Upper lobe of right lung (tissue), 1 donor: ENCODE measurements at places on chromosomes 5 and 9. TPM values are rescaled to one million over a fixed set of nuclear protein-coding genes. Genes with fewer than 3 reads are reported as not detected.

DNA sequence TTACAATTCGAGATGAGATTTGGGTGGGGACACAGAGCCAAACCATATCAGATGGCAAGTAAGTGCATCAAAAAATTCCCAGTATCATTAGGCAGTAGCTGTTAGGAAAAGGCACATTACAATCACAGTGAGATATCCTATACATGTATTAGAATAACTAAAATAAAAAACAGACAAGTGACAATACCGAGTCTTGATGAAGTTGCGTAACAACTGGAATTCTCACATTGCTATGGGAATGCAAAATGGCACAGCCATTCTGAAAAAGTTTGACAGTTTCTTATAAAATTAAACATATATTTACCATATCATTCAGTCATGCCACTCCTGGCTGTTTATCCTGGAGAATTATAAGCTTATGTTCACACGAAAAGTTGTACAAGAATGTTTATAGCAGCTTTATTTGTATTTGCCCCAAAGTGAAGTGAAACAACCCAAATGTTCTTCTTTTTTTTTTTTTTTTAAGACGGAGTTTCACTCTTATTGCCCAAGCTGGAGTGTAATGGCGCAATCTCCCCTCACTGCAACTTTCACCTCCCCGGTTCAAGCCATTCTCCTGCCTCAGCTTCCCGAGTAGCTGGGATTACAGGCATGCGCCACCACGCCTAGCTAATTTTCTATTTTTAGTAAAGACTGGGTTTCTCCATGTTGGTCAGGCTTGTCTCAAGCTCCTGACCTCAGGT, 93.1 kb upstream of the TLE1 start:
- no peak overlapping the region for H3K4me3 ChIP-seq
- no peak overlapping the region for H3K27ac ChIP-seq
- no peaks in the 10 kb centered on the region for H3K27me3 ChIP-seq
- no peaks in the 10 kb centered on the region for H3K4me1 ChIP-seq

- H3K27ac ChIP-seq: no peak overlapping the region
- H3K4me3 ChIP-seq: no peak overlapping the region
- no peaks in the 10 kb centered on the region for H3K27me3 ChIP-seq
- no peaks in the 10 kb centered on the region for H3K36me3 ChIP-seq
Measured at GRCh38 chr5:171820561-171820960, 34.9 kb downstream of the SMIM23 start.

- peaks cover 6% of the 10 kb centered on the region for H3K27me3 ChIP-seq
- peak; percentile 61 for DNase-seq
- no peaks in the 10 kb centered on the region for H3K36me3 ChIP-seq
- H3K4me3 ChIP-seq: no peak overlapping the region
- peak overlapping the region; percentile 13 for H3K27ac ChIP-seq
Measured at GRCh38 chr5:179268399-179268952, 76.8 kb downstream of the ADAMTS2 start.

Gene ENTREP1
- 34.9 TPM for total RNA-seq

DNA sequence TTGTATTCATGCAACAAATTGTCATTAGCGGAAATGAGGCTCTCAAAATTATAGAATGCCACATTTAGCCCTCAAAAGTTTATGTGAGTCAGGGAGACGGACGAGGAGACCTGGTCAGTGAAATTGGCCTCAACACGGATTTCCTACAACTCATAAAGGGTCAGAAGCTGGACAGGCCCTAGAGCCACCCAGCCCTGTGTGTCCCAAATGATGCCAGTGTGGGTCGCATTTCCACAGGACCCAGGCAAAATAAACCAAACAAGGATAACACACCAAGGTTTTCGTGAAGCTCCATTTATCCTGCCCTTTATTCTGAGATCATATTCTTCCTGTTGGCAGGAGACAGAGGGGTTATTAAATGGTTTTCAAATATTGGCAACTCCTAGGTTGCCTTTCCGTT, 72.0 kb upstream of the COL5A1 start:
- no peak overlapping the region for H3K4me3 ChIP-seq
- H3K27ac ChIP-seq: no peak overlapping the region
- H3K27me3 ChIP-seq: no peaks in the 10 kb centered on the region
- H3K4me1 ChIP-seq: no peaks in the 10 kb centered on the region
- no peaks in the 10 kb centered on the region for H3K36me3 ChIP-seq

GRCh38 chr5:180141068-180141660, 67.8 kb downstream of the RASGEF1C start:
- no peaks in the 10 kb centered on the region for H3K4me1 ChIP-seq
- no peak overlapping the region for H3K27ac ChIP-seq
- DNase-seq: no peak
- H3K4me3 ChIP-seq: no peak overlapping the region
- no peaks in the 10 kb centered on the region for H3K36me3 ChIP-seq

GRCh38 chr5:56148453-56148971, 84.6 kb downstream of the ANKRD55 start:
- H3K36me3 ChIP-seq: no peaks in the 10 kb centered on the region
- DNase-seq: no peak
- H3K27me3 ChIP-seq: no peaks in the 10 kb centered on the region
- H3K4me1 ChIP-seq: no peaks in the 10 kb centered on the region

GRCh38 chr9:95297316-95297715, 20.2 kb downstream of the FANCC start:
- no peak overlapping the region for H3K4me3 ChIP-seq
- no peak overlapping the region for H3K27ac ChIP-seq
- H3K27me3 ChIP-seq: no peaks in the 10 kb centered on the region
- no peaks in the 10 kb centered on the region for H3K36me3 ChIP-seq
- peaks cover 8% of the 10 kb centered on the region for H3K4me1 ChIP-seq

DNA sequence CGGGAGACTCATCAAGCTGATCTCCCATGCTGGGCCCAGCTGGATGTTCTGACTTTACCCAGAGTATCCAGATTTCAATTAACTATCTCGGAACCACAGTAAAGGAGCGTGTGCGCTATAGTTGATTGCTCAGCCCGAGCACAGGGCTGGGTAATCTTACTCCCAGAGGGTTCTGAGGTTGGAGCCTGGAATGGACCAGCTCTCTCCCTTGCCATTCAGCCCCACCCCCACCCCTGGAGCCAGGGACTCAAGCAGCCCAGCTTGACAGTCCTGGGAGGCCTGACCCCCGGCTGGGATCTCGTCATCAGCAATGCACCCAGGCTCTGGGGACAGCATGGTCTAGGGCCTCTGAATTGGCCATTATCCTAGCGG, 23.7 kb upstream of the PTGES start:
- H3K4me3 ChIP-seq: no peak overlapping the region
- no peaks in the 10 kb centered on the region for H3K27me3 ChIP-seq

Gene NACC2
- total RNA-seq: 33.5 TPM

GRCh38 chr9:117720066-117720465, 15.9 kb downstream of the TLR4 start:
- no peak overlapping the region for H3K4me3 ChIP-seq
- no peak for DNase-seq
- no peak overlapping the region for H3K27ac ChIP-seq
- no peaks in the 10 kb centered on the region for H3K36me3 ChIP-seq
- H3K4me1 ChIP-seq: peaks cover 27% of the 10 kb centered on the region

Gene NSA2
- total RNA-seq: 50.8 TPM

DNA sequence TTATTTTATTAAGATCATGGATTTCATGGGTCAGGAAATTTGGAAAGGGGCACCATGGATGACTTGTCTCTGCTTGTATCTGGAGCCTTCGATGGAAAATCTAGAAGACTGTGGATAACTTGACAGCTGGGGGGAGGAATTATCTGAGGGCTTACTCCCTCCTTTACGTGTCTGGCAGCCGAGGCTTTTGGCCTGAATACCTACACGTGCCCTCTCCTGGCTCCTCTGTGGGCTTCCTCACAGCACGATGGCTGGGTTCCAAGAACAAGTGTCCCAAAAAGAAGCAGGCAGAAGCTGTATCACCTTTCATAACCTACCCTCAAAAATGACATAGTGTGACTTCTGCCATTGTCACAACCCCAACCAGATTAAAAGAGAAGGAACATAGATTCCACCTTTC, 228.9 kb downstream of the GRIA1 start:
- no peak overlapping the region for H3K4me3 ChIP-seq
- no peaks in the 10 kb centered on the region for H3K4me1 ChIP-seq
- H3K27ac ChIP-seq: no peak overlapping the region
- no peaks in the 10 kb centered on the region for H3K27me3 ChIP-seq
- no peak for DNase-seq

- no peak for DNase-seq
- no peaks in the 10 kb centered on the region for H3K36me3 ChIP-seq
- no peak overlapping the region for H3K27ac ChIP-seq
Measured at GRCh38 chr5:142847898-142848790, 78.0 kb downstream of the ARHGAP26 start.

- no peak overlapping the region for H3K4me3 ChIP-seq
- H3K27ac ChIP-seq: no peak overlapping the region
- no peaks in the 10 kb centered on the region for H3K27me3 ChIP-seq
Measured at GRCh38 chr5:33994845-33995244, 10.4 kb upstream of the SLC45A2 start.

GRCh38 chr9:105299190-105299854, 54.9 kb downstream of the SLC44A1 start:
- H3K4me3 ChIP-seq: no peak overlapping the region
- H3K27me3 ChIP-seq: no peaks in the 10 kb centered on the region
- H3K36me3 ChIP-seq: peaks cover 15% of the 10 kb centered on the region
- no peak for DNase-seq
- H3K4me1 ChIP-seq: peaks cover 15% of the 10 kb centered on the region

GRCh38 chr9:22158271-22158670, 149.2 kb upstream of the CDKN2B start:
- H3K4me3 ChIP-seq: no peak overlapping the region
- H3K27ac ChIP-seq: peak overlapping the region; percentile 18
- no peaks in the 10 kb centered on the region for H3K27me3 ChIP-seq
- DNase-seq: no peak
- peaks cover 23% of the 10 kb centered on the region for H3K4me1 ChIP-seq

DNA sequence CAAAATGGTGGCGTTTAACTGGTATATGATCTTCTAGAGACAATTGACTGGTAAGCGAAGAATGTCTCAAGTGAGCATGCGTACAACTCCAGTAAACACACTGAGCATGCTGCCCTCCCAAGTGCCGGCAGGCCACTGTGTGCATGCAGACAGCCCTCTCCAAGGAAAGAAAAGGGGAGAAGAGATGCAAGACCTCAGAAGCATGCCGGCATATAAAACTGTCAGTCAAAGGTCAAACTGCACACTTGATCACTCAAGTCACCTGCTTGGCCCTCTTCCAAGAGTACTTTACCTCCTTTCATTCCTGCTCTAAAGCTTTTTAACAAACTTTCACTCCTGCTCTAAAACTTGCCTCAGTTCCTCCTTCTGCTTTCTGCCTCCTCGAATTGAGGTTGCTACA, 910.2 kb downstream of the TAF11L14 start:
- no peak overlapping the region for H3K4me3 ChIP-seq
- no peaks in the 10 kb centered on the region for H3K36me3 ChIP-seq
- DNase-seq: no peak
- H3K27me3 ChIP-seq: no peaks in the 10 kb centered on the region
- H3K4me1 ChIP-seq: no peaks in the 10 kb centered on the region
- H3K27ac ChIP-seq: no peak overlapping the region

- DNase-seq: no peak
- H3K27me3 ChIP-seq: no peaks in the 10 kb centered on the region
- peaks cover 21% of the 10 kb centered on the region for H3K4me1 ChIP-seq
- peak overlapping the region; percentile 85 for H3K4me3 ChIP-seq
Measured at GRCh38 chr9:33263131-33264002, 1.1 kb downstream of the BAG1 start.

- H3K36me3 ChIP-seq: no peaks in the 10 kb centered on the region
- H3K27ac ChIP-seq: no peak overlapping the region
- H3K4me1 ChIP-seq: no peaks in the 10 kb centered on the region
- H3K27me3 ChIP-seq: no peaks in the 10 kb centered on the region
- H3K4me3 ChIP-seq: no peak overlapping the region
Measured at GRCh38 chr5:63164339-63164738, 585.7 kb downstream of the LRRC70 start.

Gene DAB2
- total RNA-seq: 145 TPM

DNA sequence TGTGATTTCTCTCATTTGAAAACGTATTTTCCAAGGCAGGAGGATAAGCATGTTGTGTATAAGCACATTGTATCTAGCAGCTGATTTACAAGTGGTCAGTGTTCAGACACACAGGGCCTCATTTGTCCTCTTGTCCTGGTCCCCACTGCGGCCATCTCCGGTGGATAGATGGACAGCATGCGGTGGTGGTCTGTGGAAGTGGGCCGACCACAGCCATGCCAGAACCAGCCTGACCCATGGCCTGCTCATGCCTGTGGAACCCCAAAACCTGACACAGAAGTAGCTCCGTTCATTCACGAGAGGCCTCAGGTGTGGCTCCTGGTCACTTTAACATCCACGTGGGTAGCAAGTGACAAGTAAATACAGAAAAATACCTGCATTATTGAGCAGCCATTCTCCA, 14.6 kb downstream of the IRX2 start:
- no peak for DNase-seq
- H3K36me3 ChIP-seq: no peaks in the 10 kb centered on the region
- no peak overlapping the region for H3K27ac ChIP-seq
- H3K4me3 ChIP-seq: no peak overlapping the region
- H3K4me1 ChIP-seq: no peaks in the 10 kb centered on the region
- peaks cover 36% of the 10 kb centered on the region for H3K27me3 ChIP-seq

Gene FCN2
- total RNA-seq: not detected

Gene OR2K2
- not detected for total RNA-seq
